NCI-H187 treated with DMSO at 0.1 percent for 48 hours (cell line): ENCODE measurements at places on chromosomes 16 and 17.

- no peak for DNase-seq
Observed at GRCh38 chr17:75518201-75518600, 1.9 kb downstream of the TSEN54 start.

GRCh38 chr16:87744750-87745514 lies 20.9 kb downstream of the KLHDC4 start:
- no peak for DNase-seq

GRCh38 chr17:9224485-9224884 lies 203.2 kb downstream of the NTN1 start:
- DNase-seq = no peak

DNA sequence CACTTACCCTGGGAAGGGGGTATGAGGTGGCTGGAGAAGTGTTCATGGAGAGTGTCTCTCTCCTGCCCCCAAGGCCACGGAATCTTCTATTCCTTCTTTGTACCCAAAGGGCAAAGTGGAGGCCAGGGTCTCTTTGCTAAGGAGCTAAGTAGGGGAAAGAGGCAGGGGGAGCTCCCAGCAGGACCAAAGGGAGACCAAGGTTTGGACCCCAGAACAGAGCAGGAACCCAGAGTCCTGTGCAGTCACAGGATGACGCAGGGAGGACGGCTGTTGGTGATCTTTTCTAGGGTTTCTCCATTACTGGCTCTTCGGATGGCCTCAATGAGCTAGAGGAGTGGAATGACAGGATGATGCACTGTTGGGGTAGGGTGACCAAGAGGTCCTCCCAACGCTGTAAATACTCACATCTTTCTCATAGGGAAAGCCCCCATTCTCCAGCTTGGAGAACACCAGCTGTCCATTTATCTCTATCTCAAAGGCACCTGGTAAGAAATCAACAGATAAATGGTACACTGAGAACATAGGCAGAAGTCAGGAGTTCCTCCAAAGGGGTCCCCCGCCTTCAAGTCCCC lies 966 bp downstream of the MIEN1 start:
- no peak for DNase-seq

DNA sequence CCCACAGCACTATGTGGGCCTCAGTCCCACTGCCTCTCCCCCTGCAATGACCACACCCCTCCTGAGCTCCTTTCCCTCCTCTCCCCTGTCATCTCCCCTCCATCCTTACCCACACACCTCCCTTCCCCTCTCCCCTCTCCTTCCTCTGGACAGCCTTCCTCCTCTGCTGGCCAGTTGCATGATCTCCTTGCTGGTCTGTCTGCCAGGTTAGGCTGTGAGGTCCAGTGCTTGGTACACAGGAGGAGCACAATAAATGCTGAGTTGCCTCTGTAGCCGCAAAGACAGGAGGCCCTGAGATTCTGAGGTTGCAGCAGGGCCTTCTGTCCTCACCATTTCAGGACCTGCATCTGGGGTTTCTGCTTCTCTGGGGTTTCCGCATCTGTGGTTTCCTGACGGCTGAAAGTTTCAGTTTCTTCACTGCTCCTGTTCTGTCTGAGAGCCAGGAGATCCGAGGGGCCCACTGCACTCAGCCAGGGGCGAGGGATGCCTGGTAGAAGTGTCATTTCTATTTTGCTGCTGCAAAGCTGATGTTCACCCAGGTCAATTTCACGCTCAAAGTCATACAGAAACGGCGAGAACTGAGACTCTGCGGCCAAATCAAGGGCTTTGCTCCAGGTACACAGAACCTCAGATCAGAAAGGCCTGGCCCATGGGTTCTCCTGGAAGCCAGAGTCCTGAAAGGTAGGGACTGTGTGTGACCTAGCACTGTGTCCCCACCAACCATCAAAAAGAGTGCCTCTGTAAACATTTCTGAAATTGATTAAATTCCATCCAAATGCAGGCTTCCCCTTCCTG lies 4.6 kb upstream of the SLC12A3 start:
- DNase-seq = no peak

GRCh38 chr17:66450852-66451158 lies 148.4 kb downstream of the PRKCA start:
- DNase-seq = no peak

DNA sequence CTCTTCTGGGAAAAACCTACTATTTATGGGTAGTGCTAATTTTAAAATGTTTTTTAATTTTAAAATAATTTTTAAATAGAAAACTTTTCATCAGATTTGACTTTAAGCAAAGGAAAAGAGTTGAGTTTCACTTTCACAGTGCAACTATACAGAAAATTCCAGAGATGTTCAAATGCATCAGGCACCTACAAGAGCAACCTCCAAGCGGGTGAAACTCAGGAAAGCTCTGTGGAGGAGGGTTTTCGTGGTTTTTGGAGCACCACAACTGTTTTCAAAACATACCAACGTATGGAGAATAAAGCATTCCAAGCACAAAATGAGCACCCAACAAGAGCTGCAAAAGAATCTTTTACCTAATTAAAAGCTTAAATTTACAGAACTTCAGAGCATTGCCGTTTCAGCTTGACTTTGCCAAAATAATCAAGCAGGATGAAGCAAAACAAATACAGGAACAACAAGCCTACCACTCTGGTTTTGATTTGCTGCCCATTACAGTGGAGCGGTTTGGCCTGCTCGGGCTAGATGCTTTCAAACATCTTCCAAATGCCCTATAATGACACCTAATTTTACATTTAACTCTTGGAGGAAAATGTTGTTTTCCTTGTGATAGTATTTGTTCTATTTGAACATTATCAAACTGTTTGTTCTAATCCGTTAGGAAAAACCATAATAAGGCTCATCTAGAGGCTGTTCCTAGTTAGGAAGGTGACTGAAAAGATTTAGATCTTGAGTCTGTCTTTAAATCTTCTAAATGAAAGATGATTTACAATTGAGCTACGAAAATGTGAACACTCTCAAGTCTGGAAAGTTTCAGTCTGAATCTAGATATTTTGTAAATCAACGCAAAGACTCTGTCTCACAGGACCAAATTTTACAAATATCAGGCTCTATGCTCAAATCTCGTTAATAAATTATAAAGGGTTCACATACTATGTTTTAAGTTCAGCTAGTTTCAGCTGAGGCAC lies 34.5 kb downstream of the NACA2 start:
- no peak for DNase-seq

DNA sequence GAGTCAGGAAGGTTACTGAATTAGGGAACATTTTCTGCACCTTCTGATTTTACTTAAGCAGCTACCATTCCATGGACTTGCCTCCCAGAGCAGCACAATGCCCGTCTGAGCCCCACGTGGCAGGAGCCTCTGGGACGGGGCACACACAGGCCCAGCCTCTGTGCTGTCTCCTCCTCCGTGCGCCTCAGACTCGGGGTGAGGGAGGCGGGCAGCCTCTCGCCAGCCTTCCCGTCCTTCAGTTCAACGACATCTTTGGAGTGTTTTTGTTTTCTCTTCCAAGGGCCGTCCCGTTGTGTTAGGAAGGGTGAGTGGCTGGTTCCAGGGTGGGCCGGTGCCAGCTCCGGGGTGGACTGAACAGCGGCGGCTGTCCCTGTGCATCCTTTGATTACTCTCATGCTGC lies 31.8 kb downstream of the NDEL1 start:
- no peak for DNase-seq

DNA sequence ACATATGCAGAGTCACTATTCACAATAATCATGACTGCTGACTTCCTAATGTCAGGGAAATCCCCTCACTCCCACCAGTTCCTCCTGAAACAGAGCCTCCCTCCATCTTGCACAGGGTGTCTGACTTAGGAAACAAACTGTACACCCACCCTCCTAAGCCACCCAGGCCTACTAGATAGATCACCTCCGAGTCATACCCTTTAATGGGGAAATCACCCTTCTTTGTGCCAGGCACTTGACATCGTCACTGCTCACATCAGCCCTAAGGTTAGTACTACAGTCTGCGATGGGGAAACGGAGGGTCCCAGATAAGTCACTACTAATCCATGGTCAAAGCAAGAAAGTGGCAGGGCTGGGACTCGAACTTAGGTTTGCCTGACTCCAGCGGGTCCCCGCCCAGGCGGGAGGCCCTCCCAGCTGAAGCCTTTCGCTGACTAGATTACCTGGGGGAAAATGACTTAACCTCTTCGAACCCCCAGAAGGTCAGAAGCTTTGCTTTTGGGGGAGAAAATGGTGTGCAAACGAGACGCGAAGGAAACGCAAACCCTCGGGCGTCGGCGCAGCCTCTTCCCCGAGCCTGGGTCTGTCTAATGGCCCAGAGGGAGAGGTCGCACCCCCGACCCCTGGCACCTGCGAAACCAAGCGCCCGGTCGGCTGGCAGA lies 3.4 kb upstream of the MLLT6 start:
- DNase-seq = no peak

GRCh38 chr16:55765161-55765560 lies 67.7 kb downstream of the CES1 start:
- no peak for DNase-seq

- no peak for DNase-seq
Observed at GRCh38 chr16:67215706-67216105, 11.2 kb upstream of the TMEM208 start.

GRCh38 chr16:85610446-85611193 lies 2.5 kb upstream of the GSE1 start:
- no peak for DNase-seq

- no peak for DNase-seq
Observed at GRCh38 chr16:10631886-10632285, 51.5 kb upstream of the EMP2 start.

- DNase-seq = no peak
Observed at GRCh38 chr17:71724339-71724738, 396.5 kb upstream of the SOX9 start.

GRCh38 chr17:75723171-75723930 lies 2.1 kb downstream of the ITGB4 start:
- no peak for DNase-seq

DNA sequence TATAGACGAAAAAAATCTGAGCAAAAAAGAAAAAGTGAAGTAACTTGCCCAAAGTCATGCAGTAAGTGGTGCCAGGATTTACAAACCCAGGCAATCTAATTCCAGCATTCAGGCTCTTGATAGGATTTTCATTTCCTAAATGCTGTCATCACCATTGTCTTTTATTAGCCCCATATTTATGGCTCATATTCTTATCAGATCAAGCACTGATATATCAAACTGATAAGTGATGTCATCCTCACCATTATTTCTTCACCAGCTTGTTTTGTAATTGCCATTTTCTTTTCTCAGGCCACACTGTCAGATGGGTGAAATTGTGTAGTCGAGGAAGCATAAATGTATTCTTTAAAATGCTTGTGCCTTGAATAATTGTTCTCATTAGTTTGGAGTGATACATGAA lies 1.3 kb downstream of the RAD51C start:
- DNase-seq = no peak

DNA sequence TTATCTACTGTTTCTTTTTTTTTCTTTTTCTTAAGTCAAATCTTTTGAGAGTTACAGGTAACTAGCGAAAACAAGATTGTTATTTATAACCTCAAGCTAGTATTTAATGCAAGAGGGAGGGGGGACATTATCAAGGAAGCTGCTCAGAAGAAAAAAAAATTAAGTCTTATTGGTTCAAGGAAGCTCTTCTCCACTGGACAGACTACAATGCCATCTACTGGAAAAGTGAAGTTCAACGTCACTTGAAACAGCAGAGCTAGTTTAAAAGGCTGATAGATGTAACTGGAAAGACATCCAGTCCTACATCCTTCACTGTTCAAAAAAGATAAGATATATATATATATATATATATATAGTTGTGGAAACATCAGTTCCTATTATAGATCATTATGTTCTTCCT lies 418.0 kb upstream of the PSMD7 start:
- no peak for DNase-seq

- DNase-seq = no peak
Observed at GRCh38 chr17:37092701-37093100, 143.9 kb downstream of the AATF start.

DNA sequence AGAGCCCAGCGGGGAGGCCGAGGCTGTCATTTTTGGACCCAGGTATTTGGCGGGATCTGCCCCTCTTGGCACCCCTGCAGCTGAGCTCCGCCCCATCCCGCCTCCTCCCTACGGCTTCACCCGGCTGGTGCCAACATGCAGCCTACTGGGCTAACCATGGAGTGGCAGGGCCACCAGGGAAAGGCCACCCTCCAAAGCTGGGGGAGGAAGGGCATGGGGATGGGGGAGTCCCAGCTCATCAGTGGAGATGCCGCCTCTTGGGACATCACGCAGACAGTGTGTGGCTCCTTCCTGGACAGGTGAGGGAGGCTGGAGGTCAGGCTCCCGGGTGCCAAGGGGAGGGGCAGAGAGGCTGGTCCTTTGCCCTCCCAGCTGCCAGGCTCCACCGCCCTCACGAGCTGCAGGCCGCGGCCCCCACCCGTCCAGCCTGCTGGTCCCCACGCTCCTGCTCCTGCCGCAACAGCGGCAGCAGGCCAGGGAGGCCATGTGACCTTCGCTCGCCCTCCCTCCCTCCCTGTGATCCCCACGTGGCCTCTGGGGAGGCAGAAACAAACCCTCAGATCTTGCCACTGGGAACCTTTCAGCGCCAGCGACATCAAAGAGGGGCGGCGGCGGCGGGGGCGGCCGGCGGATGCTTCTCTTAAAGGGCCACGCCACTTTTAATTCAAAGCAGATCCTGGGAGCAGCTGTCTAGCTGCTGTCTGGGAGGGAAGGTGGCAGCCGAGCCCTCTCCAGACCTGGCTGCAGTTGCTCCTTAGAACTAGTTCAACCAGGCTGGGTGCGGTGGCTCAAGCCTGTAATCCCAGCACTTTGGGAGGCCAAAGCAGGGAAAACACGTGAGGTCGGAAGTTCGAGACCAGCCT lies 6.8 kb upstream of the NOTUM start:
- DNase-seq = no peak

DNA sequence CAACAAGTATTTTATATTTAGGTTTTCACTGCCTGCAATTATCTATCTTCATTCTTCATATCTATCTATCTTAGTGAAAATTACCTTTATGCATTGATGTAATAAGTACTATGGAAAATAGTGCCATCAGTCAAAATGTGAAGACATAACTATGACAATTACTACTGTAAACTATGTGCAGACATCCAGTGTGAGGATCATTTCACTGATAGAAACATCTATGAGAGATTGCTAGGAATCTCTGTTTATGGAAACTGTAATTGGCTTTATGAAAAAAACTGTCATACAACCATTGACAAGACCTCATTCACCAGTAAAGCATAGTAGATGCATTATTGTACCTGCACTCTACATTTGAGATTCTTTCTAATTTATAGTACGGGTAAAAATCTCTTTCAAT lies 401.0 kb downstream of the PMP22 start:
- DNase-seq = no peak

DNA sequence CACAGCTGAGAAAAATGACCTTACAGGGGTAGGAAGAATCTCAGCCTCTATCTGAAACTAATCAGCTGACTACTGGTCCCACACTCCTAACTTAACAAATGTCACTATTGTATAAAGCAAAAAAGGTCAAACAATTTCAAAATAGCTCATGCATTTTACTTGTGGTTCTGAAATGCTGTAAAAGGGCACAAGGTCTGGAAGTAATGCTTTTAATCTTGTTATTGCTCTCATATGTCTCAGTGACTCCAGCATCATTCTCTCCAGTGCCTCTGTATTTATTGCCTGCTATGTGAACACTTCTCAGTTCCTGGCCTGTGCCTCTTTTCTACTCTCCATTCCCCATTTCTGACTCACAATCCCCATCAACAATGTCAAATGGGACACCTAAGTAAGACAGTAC lies 937.7 kb downstream of the CDH11 start:
- DNase-seq = no peak
